ENCODE measurements at places on chromosomes 3 and 15. TPM values are rescaled to one million over a fixed set of nuclear protein-coding genes. Genes with fewer than 3 reads are reported as not detected.

The FAIM gene
- 3.6 TPM for polyA plus RNA-seq

The RAB43 gene
- polyA plus RNA-seq: 8.5 TPM

The CSPG4 gene
- not detected for polyA plus RNA-seq

DNA sequence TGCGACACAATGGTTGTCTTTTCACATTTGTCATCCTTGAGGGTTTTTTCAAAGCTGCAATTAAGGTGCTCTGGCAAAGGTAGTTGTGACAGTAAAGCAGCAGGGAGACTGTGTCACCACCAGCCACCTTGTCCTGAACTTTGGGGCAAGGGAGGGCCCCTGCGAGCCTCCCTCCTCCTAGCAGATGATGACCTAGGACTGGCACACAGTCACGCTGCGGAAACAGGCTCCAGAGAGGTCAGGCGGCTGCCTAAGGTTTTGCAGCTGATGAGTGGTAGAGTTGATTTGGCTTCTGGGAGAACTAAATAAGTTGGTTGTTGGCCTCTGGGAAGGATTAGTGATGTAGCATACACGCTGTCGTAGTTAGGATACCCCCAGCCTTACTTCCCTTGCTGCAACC is 62.7 kb downstream of the PDIA5 start:
- H3K4me1 ChIP-seq: no peaks in the 10 kb centered on the region
- no peaks in the 10 kb centered on the region for H3K27me3 ChIP-seq
- H3K4me3 ChIP-seq: no peak overlapping the region
- H3K27ac ChIP-seq: no peak overlapping the region
- no peak for DNase-seq
- H3K36me3 ChIP-seq: peaks cover 91% of the 10 kb centered on the region

GRCh38 chr15:47829667-47830066 is 112.4 kb downstream of the SEMA6D start:
- no peaks in the 10 kb centered on the region for H3K4me1 ChIP-seq
- no peaks in the 10 kb centered on the region for H3K27me3 ChIP-seq
- no peak overlapping the region for H3K4me3 ChIP-seq

All from CD14-positive monocyte (primary cell).